ENCODE measurements at places on chromosomes 11 and 22. TPM values are rescaled to one million over a fixed set of nuclear protein-coding genes. Genes with fewer than 3 reads are reported as not detected.

GRCh38 chr22:19870153-19871022 is 15.7 kb upstream of the GNB1L start:
- no peak for DNase-seq

Gene ACTN3
- 0.14 TPM for total RNA-seq

DNA sequence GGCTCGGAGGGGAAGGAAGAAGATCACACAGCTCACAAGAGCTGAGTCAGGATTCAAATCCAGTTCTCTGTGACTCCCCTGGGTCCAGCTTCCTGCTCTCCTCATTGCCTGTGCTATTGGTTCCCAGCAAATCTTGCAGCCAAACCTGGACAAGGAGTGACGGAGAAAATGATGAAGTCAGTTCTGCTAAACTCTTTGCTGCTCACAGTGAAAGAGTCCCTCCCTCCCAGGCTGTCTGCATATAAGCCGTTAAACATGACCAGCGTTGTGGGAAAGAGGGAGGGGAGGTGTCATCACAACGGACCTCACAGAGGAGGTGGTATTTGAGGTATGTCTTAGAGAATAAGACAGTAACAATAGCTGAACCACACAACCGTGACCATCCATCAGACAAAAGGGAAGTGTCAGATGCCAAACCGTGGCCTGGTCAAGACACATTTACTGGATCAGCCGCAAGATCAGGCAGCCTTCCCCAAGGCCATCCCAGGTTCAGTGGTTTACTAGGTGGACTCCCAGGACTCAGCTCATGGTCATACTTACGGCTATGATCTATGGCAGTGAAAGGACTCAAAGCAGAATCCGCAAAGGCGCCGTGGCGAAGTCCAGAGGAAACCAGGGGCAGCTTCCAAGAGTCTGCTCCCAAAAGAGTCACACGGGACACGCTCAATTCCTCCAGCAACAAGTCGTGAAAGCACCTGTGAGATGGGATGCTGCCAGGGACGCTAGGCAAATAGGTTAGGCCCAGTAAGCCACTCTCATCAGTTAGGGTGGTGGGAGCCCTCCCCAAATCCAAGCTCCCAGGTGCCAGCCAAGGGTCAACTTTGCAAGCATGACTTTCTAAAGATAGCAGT is 2.8 kb upstream of the CYTH4 start:
- DNase-seq: no peak

GRCh38 chr11:134071306-134071705 is 2.4 kb downstream of the JAM3 start:
- no peak for DNase-seq

DNA sequence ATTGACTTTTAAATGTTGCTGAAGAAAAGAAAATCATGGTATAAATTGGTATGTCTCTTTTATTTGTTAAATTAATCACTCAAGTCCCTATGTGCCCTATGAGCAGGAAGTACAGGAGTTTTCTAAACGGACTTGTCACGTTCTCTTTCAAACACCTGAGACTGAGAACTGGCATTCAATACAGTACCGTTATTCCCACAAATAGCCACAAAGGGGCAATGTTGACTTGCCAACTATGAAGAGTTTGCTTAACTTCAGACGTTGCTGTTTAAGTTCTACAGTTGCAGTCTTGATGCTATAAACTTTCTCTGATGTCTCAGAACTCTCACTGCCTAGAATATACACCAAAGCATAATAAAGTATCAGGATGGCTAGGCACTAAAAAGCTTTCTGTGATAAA is 7.6 kb downstream of the OR56A1 start:
- DNase-seq: peak; percentile 71

GRCh38 chr11:128784059-128784804 is 82.9 kb downstream of the KCNJ1 start:
- DNase-seq: no peak

Gene TREH
- total RNA-seq: not detected

DNA sequence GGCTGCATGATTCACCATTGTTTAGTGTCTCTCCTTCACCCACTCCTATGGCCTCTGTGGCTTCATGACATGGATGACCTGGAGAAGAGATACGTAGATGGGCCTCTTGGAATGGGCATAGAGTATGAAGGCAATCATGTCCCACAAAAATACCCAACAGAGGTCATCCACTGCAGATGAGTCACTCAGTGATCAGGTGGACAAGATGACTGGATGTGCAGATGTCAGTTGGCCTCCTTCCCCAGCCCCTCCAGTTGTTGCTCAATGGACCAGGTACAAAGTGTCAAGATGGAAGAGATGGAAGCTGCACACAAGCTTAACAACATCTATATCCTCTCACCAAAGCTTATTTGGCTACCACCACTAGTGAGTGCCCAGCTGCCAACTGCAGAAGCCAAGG is 41.0 kb upstream of the CLPB start:
- DNase-seq: no peak

Gene SEPTIN3
- 0.14 TPM for total RNA-seq

Gene FUT4
- total RNA-seq: 6.4 TPM

DNA sequence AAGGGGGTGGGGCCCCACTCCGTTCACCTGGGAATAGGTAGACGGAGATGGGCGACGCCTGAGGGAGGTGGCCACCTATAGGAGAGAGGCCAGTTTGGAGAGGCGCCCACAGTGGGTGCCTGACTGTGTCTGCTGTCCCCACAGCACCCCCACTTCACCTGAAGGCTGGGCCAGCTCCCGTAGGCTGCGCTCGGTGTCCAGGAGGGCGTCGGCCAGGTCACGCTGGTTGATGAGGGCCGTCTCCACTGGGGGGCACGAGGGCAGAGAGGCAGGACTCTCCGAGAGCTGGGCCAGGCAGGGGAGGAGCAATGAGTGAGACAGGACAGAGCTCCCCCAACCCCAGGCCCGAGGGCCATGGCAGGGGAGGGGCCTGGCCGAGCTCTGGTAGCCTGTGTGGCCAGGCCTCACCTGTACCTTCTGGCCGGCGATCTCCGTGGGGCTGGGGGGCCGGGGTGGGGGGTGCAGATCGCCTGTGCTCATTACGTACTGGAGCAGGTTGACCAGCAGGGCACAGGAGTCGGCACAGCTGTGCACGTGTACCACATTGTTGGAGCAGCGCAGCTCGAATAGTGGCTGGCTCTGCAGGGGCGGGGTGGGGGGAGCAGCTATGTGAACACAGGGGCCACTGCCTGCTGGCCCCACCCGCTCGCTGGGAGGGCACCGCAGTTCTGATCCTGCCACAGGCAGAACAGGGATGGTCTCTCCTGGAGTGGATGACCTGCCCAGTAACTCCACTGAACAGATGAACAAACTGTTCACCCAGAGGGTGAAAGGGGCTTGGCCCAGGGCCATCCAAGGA is 14.7 kb downstream of the ATG2A start:
- DNase-seq: no peak

GRCh38 chr22:40076702-40077645 is 82.2 kb downstream of the FAM83F start:
- DNase-seq: no peak

- DNase-seq: no peak
These were observed 18.1 kb upstream of the SCGB1A1 start for GRCh38 chr11:62400760-62401159.

GRCh38 chr11:69931060-69931910 is 112.1 kb upstream of the FGF3 start:
- DNase-seq: no peak

DNA sequence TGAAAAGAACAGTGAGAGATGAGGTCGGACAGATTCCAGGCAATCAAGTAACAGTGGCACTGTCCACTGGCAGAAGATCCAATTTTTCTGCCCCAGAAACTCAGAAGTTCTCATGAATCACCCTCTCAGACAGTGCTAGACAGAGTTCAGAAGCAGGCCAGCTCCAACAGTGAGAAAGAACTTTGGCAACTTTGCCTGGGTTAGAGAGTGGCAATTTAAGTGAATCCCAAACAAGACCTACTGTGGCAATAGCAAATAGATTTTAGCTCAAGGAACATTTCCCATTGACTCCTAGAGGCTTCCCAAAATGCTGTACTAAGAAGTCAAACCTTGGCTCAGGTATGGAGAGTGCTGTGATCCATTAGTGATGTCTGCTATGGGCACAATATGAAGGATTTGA is 12.3 kb downstream of the CD44 start:
- DNase-seq: no peak

Gene RFPL2
- total RNA-seq: not detected

- peak; percentile 5 for DNase-seq
These were observed 57.7 kb upstream of the BDNF start for GRCh38 chr11:27757953-27758352.

Gene ALDH3B2
- not detected for total RNA-seq

DNA sequence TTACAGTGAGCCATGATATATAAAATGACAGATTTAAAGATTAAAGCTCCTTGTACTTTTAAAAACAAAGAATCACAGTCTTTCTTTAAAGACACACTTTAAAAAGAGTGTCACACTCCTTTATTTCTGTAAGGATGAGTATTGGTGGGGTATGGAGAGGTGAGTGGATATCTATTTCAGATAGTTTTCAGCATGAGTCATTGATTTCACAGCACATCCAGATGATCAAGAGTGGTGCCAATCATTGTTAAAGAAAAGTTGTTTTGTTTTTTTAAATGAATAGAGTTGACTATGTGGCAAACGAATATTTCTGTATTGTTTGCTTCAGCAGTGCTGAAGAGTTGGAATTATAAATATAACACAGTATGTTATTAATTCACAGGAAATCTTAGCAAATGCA is 52.5 kb downstream of the FAR1 start:
- DNase-seq: peak; percentile 55

DNA sequence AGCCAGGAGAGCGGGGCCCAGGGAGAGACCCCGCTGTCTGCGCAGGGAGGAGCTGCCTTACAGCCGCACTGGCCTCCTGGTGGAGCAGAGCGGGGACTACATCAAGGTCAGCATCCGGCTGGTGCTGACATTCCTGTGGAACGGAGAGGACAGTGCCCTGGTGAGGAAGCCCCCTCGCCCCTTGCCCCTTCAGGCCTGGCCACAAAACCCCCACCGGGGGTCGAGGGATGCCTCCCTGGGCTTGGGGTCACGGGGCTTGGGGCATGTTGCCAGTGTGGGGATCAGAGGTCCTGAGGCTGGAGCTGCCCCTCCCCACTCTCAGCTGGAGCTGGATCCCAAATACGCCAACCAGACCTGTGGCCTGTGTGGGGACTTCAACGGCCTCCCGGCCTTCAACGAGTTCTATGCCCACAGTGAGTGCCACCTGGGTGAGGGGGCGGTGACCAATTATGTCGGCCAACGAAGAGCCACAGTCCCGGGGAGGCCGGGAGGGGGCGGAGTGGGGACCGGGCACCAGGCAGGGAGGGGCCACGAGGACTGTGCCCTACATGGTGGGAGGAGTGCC is 4.2 kb downstream of the MUC5B start:
- DNase-seq: peak; percentile 35

Gene SLC37A2
- 0.70 TPM for total RNA-seq

DNA sequence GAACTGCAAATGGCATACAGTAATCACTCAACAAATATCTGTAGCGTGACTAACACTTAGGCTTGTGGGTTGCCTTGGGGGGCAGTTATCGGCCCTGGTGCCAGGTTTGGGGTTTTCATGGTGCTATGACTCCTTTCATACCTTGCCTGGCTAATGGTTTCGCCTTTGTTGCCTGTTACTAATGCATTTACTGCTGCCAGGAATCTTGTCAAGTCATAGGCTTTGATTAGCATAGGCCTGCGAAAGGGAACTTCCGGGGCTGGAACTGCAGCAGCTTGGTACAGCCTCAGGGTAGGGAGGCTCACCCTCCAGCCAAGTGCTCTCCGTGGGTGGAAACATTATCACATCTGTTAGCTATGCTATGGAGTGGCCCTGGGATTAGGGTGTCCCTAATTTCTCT is 13.2 kb downstream of the SLC25A18 start:
- no peak for DNase-seq

GRCh38 chr11:113023228-113023627 is 62.0 kb downstream of the NCAM1 start:
- DNase-seq: no peak

GRCh38 chr11:56994532-56994931 is 5.8 kb downstream of the OR5AK2 start:
- DNase-seq: no peak

DNA sequence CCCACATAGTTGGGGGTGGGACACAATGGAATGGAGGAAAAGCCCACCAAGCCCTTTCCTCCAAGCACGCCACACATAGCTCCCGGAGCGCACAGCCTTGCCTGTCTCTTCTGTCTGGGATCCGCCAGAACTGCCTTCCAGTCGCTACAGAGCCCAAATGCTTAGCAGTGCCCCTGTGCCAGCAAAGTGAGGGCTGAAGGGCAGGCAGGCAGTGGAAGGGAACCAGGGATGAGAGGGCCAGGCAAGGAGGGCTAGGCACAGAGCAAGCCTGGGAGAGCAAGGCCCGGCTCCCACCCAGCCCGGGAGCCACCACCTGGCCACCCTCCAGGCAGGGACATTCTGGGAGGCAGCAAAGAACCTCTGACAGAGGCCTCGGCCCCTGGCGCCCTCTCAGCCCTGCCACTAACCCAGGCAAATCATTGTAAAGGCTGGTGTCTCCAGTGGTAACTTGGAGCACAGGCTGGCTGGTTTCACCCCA is 32.5 kb downstream of the PPP2R1B start:
- DNase-seq: peak; percentile 26

Gene HEPHL1
- total RNA-seq: not detected

Gene OR10V1
- total RNA-seq: not detected

Gene ARHGAP20
- 1.0 TPM for total RNA-seq

DNA sequence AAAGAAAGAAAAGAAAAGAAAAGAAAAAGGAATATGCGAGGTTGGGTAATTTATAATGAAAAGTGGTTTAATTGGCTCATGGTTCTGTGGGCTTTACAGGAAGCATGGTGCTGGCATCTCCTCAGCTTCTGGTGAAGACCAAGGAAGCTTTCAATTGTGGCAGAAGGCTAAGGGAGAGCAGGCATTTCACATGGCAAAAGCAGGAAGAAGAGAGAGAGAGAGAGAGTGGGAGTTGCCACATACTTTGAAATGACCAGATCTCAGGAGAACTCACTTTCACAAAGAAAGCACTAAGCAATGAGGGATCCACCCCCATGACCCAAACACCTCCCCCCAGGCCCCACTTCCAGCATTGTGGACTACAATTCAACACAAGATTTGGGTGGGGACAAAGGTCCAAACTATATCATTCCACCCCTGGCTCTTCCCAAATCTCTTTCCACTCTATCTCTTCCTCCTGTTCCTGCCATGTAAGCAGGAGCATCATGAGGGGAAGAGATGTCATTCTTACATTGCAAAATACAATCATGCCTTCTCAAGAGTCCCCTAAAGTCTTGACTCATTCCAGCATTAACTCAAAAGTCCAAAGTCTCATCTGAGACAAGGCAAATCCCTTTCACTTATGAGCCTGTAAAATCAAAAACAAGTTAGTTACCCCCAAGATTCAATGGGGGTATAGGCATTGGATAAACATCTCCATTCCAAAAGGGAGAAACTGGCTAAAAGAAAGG is 38.9 kb downstream of the LINC01488 start:
- no peak for DNase-seq

Gene SHANK2
- 0.37 TPM for total RNA-seq

Data from dermis blood vessel endothelial cell (primary cell).